ENCODE measurements at places on chromosomes 11 and 22. TPM values are rescaled to one million over a fixed set of nuclear protein-coding genes. Genes with fewer than 3 reads are reported as not detected.

The COX8A gene
- 450 TPM for total RNA-seq

The PATE2 gene
- not detected for total RNA-seq

The NCAPH2 gene
- total RNA-seq = 152 TPM

The OR9G1 gene
- total RNA-seq = not detected

The INPP5J gene
- 0.44 TPM for total RNA-seq

DNA sequence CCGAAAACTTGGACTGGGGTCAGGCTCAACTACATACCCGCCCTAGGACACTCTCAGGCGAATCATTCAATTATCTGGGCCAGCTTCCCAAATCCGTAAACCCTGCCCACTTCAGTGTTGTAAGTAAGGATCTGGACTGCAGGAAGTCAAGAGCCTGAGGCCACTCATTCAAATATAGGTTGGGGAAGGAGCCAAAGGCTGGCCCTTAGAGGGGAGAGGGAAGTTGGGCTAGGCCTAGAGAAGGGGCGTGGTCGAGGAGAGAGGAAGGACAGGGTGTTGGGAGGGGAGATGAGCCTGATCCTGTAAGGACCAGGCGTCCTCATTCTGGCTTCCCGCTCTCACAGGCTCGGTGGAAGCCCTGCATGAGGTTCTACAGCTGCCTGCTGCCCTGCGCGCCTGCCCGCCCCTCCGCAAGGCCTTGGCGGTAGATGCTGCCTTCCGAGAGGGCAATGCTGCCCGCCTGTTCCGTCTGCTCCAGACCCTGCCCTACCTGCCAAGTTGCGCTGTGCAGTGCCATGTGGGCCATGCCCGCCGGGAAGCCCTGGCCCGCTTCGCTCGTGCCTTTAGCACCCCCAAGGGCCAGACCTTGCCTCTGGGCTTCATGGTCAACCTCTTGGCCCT is 3.0 kb downstream of the SAC3D1 start:
- H3K4me3 ChIP-seq = no peak overlapping the region
- H3K27me3 ChIP-seq = no peaks in the 10 kb centered on the region
- no peak for DNase-seq
- no peak overlapping the region for H3K27ac ChIP-seq
- peaks cover 11% of the 10 kb centered on the region for H3K36me3 ChIP-seq

DNA sequence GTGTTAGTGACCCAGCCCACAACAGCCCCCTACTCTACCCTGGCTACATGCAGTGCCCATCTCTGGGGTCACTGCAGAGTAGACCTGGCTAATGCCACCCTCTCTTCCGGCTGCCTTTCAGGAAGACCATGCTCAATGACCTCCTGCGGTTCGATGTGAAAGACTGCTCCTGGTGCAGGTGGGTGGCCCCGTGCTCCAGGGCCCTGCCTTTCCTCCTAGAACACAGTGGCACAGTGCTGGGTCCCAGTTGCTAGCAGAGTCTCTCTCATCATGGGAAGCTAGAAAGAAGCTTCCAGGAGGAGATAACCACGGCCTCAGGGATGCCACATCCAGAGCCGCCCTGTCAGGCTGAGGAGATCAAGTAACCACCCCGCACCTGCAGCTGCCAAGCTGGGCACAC is 3.6 kb downstream of the LZTR1 start:
- H3K27me3 ChIP-seq = no peaks in the 10 kb centered on the region
- DNase-seq = no peak
- H3K4me3 ChIP-seq = no peak overlapping the region
- no peak overlapping the region for H3K27ac ChIP-seq
- peaks cover 24% of the 10 kb centered on the region for H3K4me1 ChIP-seq
- peaks cover 1% of the 10 kb centered on the region for H3K36me3 ChIP-seq

DNA sequence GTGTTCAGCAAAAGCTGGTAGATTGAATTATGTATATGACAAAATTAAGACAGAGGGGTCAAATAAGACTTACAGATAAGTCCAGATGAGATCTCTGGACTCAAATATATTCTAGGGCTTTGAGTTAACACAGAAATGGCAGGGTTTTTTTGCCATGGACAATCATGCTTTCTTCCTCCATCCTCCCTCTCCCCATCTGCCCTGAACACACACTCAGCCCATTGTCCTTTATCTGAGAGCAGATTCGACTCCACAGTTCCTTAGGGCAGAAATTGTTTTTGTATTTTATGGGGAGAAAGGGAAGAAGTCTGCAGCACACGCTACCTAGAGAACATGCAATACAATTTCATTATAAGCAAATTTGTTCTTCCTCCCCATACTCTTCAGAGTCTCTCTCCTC is 86.8 kb downstream of the SLC1A2 start:
- no peaks in the 10 kb centered on the region for H3K27me3 ChIP-seq
- DNase-seq = no peak
- peaks cover 1% of the 10 kb centered on the region for H3K36me3 ChIP-seq
- H3K4me3 ChIP-seq = no peak overlapping the region
- peaks cover 34% of the 10 kb centered on the region for H3K4me1 ChIP-seq

DNA sequence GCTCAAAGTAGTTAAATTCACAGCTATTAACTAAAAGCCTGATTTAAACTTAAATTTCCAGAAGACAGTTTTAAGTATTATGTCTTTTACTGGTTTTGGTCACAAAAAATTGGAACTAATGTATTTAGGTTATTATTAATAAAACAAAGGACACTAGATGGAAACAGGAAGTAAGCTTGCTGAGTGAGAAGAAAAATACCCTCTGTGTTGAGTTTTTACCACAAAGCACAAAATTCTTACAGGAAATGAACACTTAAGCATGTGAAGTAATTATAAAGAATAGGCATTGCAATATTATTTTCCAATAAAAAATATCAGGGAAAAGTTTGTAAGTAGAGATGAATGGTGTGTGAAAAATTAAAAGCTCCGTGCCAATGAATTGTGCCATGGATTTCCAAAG is 46.3 kb downstream of the PIK3C2A start:
- peaks cover 55% of the 10 kb centered on the region for H3K4me1 ChIP-seq
- H3K27ac ChIP-seq = no peak overlapping the region
- no peaks in the 10 kb centered on the region for H3K27me3 ChIP-seq
- H3K4me3 ChIP-seq = no peak overlapping the region

- no peaks in the 10 kb centered on the region for H3K27me3 ChIP-seq
- H3K4me3 ChIP-seq = peak overlapping the region; percentile 87
- H3K36me3 ChIP-seq = peaks cover 19% of the 10 kb centered on the region
Measured at GRCh38 chr22:17637490-17638181, 921 bp upstream of the BCL2L13 start.

DNA sequence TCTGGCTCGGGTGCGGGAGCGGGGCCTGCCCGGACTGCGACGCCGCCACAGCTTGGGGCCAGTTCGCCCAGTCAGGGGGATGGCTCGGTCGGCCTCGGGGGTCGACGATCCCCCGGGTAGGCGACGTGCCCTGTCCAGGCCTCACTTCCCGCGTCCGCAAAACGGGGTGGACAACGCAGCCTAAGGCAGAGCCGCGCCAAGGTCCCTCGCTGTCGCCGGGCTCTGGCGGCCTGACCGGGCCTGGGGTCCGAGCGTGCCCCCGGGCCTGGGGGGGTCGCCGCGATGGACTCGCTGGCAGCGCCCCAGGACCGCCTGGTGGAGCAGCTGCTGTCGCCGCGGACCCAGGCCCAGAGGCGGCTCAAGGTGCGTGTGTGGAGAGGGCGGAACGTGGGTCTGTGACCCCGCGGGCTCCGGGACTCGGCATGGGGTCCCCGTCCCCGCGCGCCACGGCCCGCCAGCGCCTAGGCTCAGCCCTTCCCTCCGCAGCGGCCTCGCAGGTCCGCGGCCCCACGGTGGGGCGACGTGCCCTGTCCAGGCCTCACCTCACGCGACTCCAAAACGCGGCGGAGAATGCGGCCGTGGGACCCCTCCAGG is 4.2 kb downstream of the SEPTIN5 start:
- DNase-seq = no peak
- H3K4me3 ChIP-seq = no peak overlapping the region
- H3K27me3 ChIP-seq = peaks cover 47% of the 10 kb centered on the region

- DNase-seq = peak; percentile 24
- H3K27ac ChIP-seq = peak overlapping the region; percentile 21
- peaks cover 35% of the 10 kb centered on the region for H3K4me1 ChIP-seq
- H3K27me3 ChIP-seq = no peaks in the 10 kb centered on the region
Measured at GRCh38 chr11:4072668-4073285, 21.8 kb upstream of the RRM1 start.

- H3K27me3 ChIP-seq = no peaks in the 10 kb centered on the region
- H3K36me3 ChIP-seq = no peaks in the 10 kb centered on the region
- DNase-seq = no peak
- H3K27ac ChIP-seq = no peak overlapping the region
Measured at GRCh38 chr11:66766681-66767080, 37.7 kb upstream of the SPTBN2 start.

- H3K4me3 ChIP-seq = no peak overlapping the region
- peaks cover 31% of the 10 kb centered on the region for H3K4me1 ChIP-seq
- peak overlapping the region; percentile 2 for H3K27ac ChIP-seq
- H3K27me3 ChIP-seq = no peaks in the 10 kb centered on the region
- no peaks in the 10 kb centered on the region for H3K36me3 ChIP-seq
Measured at GRCh38 chr22:38204784-38205183, 3.0 kb downstream of the MAFF start.

DNA sequence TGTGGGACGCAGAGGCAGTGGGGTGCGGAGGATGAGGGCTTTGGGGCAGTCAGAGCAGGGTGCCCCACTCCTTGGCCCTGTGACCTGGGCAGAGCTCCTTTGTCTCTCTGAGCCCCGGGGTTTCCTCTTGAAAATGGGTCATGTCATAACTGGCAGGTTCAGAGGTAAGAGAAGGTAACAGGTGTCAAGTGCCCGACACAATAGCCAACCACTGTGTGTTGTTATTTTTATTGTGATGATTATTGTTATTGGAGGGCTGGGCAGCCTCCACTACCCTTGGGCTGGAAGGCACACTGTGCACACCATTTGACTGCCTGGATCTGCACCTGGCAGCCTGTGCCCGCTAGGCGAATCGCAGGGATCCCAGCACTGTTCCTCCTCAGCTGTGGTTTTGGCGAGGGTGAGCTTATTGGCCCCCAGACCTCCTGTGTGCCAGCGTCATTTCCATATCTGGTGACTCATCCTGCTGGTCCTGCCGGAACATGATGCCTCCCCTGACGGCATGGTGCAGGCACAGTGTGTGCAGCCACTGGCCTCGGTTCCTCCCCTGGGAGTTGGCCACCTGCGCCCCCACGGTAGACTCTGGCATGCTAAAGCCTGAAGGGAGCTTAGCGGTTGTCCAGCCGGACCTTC is 15.4 kb upstream of the SOX10 start:
- no peak overlapping the region for H3K27ac ChIP-seq
- no peak for DNase-seq
- no peaks in the 10 kb centered on the region for H3K27me3 ChIP-seq
- no peak overlapping the region for H3K4me3 ChIP-seq

DNA sequence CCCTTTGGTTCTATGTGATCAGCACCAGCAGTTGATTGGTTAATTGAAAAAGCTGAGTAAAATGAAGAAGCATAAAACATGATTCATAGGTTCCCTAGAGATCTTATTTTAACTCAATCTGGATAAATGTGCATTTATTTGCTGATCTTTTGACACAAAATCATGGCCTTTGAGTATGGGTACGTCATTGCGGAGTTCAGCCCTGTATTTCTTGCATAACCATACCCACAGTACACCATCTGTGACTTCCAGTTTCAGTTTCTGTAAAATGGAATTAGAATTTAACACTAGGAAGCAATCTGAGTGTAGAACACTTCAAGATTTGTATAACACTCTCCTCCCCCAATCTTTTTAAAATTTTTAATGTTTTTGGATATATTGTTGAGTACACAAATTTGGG is 358.2 kb downstream of the DDX10 start:
- H3K27me3 ChIP-seq = peaks cover 5% of the 10 kb centered on the region
- no peaks in the 10 kb centered on the region for H3K36me3 ChIP-seq
- DNase-seq = no peak
- no peaks in the 10 kb centered on the region for H3K4me1 ChIP-seq
- H3K4me3 ChIP-seq = no peak overlapping the region
- no peak overlapping the region for H3K27ac ChIP-seq

- no peaks in the 10 kb centered on the region for H3K36me3 ChIP-seq
- no peak overlapping the region for H3K27ac ChIP-seq
- no peak overlapping the region for H3K4me3 ChIP-seq
Measured at GRCh38 chr11:7278314-7278917, 26.7 kb downstream of the SYT9 start.

GRCh38 chr11:108147150-108147549 is 25.8 kb downstream of the ACAT1 start:
- peaks cover 46% of the 10 kb centered on the region for H3K36me3 ChIP-seq
- H3K4me3 ChIP-seq = no peak overlapping the region
- no peaks in the 10 kb centered on the region for H3K27me3 ChIP-seq
- H3K27ac ChIP-seq = peak overlapping the region; percentile 58
- DNase-seq = no peak

- no peaks in the 10 kb centered on the region for H3K36me3 ChIP-seq
- no peaks in the 10 kb centered on the region for H3K4me1 ChIP-seq
- H3K27me3 ChIP-seq = peaks cover 32% of the 10 kb centered on the region
- H3K4me3 ChIP-seq = no peak overlapping the region
- DNase-seq = no peak
- H3K27ac ChIP-seq = no peak overlapping the region
Measured at GRCh38 chr11:71064183-71064582, 188.2 kb downstream of the SHANK2 start.

DNA sequence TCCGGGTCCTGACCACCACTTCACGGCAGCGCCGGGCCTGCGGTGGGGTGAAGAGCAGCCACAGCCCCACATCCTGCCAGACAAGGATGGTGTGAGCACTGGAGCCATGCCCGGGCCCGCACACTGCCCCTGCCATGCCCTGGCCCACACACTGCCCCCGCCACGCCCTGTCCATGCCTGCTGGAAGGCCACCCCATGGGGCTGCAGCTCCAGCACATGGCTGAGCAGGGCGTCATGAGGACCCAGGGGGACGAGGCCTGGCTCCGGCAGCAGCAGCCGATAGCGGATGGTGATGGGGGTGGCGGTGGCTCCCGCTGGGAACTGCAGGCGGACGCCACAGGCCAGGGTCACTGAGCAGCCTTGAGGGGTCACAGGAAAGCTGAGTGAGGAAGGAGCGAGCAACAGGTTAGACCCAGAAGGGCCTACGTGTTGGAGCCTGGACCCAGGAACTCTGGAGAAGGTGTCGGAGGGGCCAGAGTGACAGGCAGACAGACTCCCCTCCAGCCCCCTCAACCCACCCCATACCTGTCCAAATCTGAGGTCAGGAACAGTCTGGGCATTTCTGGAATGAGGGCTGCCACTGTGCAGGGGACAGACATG is 2.9 kb downstream of the PIDD1 start:
- no peak for DNase-seq
- no peak overlapping the region for H3K4me3 ChIP-seq
- peaks cover 16% of the 10 kb centered on the region for H3K4me1 ChIP-seq
- H3K27ac ChIP-seq = no peak overlapping the region

GRCh38 chr11:114401311-114401710 is 845 bp downstream of the RBM7 start:
- H3K4me1 ChIP-seq = peaks cover 45% of the 10 kb centered on the region
- H3K4me3 ChIP-seq = peak overlapping the region; percentile 89
- no peaks in the 10 kb centered on the region for H3K27me3 ChIP-seq
- no peak for DNase-seq
- H3K36me3 ChIP-seq = peaks cover 45% of the 10 kb centered on the region
- peak overlapping the region; percentile 98 for H3K27ac ChIP-seq
